Activated naive CD8-positive, alpha-beta T cell treated with anti-CD3 and anti-CD28 coated beads for 36 hours (primary cell): ENCODE measurements at places on chromosomes 6 and 20. TPM values are rescaled to one million over a fixed set of nuclear protein-coding genes. Genes with fewer than 3 reads are reported as not detected.

CYB5R4 gene
- 30.1 TPM for total RNA-seq

- no peak for DNase-seq
Measured at GRCh38 chr20:61613917-61614705, 362.1 kb downstream of the CDH4 start.

- DNase-seq = no peak
Measured at GRCh38 chr20:58713801-58714339, 21.3 kb downstream of the NPEPL1 start.

- DNase-seq = no peak
Measured at GRCh38 chr6:128208851-128209580, 308.2 kb upstream of the THEMIS start.

PRPH2 gene
- total RNA-seq = not detected
